ENCODE measurements at places on chromosomes 7 and 10. TPM values are rescaled to one million over a fixed set of nuclear protein-coding genes. Genes with fewer than 3 reads are reported as not detected.

DNA sequence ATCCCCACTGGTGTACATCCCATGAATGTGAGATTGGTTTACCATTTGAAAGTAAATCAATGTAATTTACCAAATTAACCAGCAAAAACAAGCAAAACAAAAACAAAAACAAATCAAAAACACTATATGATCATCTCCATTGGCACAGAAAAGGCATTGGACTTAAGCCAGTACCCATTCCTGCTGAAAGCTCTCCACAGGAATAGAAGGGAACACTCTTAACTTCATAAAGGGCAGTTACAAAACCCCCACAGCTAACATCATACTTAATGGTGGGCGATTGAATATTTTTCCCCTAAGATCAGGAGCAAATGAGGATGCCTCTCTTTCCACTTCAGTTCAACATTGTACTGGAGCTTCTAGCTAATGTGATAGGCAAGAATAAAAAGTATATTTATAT lies 34.1 kb downstream of the PRKG1 start:
- no peak overlapping the region for H3K27ac ChIP-seq
- H3K27me3 ChIP-seq, result no peaks in the 10 kb centered on the region
- no peak overlapping the region for H3K4me3 ChIP-seq
- no peaks in the 10 kb centered on the region for H3K36me3 ChIP-seq
- no peak for DNase-seq
- no peaks in the 10 kb centered on the region for H3K4me1 ChIP-seq

DNA sequence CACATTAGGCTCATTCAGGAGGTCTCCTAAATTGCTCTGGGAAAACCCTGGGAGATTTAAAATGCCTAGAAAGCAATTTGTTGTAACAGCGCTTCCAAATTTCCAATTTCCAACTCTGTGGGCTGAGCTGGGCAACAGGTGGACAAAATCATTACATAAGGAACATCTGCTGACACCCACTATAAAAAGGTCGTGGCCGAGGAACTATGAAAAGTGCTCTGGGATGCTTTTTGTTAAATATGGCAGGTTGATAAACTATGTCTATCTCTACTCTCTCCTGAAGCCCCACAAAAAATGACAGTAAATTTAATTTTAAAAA lies 45.1 kb downstream of the ATXN7L1 start:
- no peaks in the 10 kb centered on the region for H3K36me3 ChIP-seq
- no peaks in the 10 kb centered on the region for H3K27me3 ChIP-seq
- no peak overlapping the region for H3K27ac ChIP-seq
- DNase-seq, result no peak

DNA sequence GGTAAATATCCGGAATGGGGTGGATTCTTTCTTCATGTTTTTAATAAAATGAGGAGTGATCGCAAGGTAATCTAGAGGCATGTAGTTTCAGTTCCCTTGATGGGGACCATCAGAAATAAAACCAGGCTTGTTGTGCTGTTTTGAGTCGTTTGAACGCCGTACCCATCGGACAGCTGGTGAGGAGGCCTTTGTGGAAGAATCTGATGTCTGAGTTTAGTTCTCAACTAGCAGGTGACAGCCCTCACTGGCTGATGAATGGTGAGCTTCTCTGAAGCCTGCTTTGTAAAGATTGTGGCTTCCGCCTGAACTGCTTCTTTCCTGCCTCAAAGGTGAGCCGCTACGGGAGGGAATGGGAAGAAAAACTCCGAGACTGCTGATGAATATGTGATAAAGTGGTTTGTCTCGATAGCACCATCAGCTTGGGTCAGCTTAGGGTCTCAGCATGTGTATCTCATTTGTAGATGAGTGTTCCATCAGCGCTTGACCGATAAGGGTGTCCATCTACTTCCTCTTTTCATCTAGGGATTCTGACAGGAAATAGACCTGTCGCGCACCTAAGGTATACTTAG lies 977 bp downstream of the TMEM248 start:
- H3K27ac ChIP-seq, result peak overlapping the region; percentile 87
- peak overlapping the region; percentile 92 for H3K4me3 ChIP-seq
- peaks cover 44% of the 10 kb centered on the region for H3K4me1 ChIP-seq
- no peaks in the 10 kb centered on the region for H3K27me3 ChIP-seq
- no peaks in the 10 kb centered on the region for H3K36me3 ChIP-seq
- DNase-seq, result no peak

DNA sequence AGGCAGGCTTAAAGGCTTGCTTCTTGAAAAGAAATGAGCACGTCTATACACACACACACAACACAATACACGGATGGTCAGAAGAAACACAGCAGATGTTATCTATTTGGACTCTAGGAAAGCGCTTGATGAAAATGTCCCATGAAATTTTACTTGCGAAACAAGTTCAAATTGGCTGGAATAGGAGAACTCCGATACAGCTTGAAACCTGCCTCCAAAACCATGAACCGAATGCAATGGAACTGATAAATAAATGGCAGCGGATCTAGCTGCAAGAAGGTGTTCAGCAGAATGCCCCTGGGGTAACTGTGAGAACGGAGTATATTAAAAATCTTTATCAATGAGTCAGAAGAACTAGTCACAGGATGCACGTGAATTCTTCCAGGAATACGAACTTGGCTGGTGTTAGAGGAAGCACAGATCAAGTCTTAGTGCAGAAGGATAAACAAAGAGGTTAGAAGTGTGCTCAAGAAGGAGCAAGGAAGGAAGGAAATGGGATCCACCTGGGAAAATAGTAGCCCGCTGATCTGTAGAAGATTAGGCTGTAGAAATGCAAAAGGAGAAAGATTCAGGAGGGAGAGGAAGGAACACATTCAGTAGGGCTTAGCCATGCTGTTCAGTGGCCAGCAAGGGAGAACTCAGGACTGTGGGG lies 142.0 kb upstream of the PRKCQ start:
- peaks cover 18% of the 10 kb centered on the region for H3K4me1 ChIP-seq
- peaks cover 19% of the 10 kb centered on the region for H3K27me3 ChIP-seq
- H3K36me3 ChIP-seq, result no peaks in the 10 kb centered on the region
- DNase-seq, result no peak

FMC1 gene
- total RNA-seq, result 8.5 TPM

PNLIP gene
- not detected for total RNA-seq

PCGF5 gene
- 30.6 TPM for total RNA-seq

- H3K4me3 ChIP-seq, result no peak overlapping the region
- H3K4me1 ChIP-seq, result no peaks in the 10 kb centered on the region
- no peak for DNase-seq
- H3K27me3 ChIP-seq, result no peaks in the 10 kb centered on the region
- no peak overlapping the region for H3K27ac ChIP-seq
- H3K36me3 ChIP-seq, result no peaks in the 10 kb centered on the region
These were observed 112.7 kb downstream of the GFRA1 start for GRCh38 chr10:116160271-116160670.

DNA sequence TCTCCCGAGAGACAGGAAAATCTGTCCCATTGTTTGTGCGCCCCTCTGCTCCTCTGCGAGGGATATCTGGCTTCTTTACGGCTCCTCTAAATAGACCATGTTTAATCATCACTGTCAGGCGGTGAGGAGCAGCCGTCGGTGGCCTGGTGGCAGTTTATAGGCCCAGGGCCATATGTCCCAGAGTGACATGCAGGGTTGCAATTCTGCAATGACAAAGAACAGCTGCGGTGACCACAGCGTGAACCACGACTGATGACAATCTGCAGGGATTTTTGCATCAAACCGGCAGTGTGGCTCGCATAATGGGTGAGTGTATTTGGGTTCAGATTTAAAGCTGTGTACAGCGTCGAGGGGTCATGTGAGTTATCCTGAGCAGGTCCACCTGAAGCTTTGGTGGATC lies 41.5 kb downstream of the GATA3 start:
- H3K27ac ChIP-seq, result no peak overlapping the region
- H3K4me3 ChIP-seq, result no peak overlapping the region
- H3K27me3 ChIP-seq, result no peaks in the 10 kb centered on the region
- no peaks in the 10 kb centered on the region for H3K36me3 ChIP-seq
- no peak for DNase-seq
- H3K4me1 ChIP-seq, result no peaks in the 10 kb centered on the region

- no peaks in the 10 kb centered on the region for H3K4me1 ChIP-seq
- H3K27me3 ChIP-seq, result peaks cover 13% of the 10 kb centered on the region
- H3K4me3 ChIP-seq, result no peak overlapping the region
- no peaks in the 10 kb centered on the region for H3K36me3 ChIP-seq
- no peak for DNase-seq
These were observed 342.0 kb upstream of the PODXL start for GRCh38 chr7:131898418-131898817.

DNA sequence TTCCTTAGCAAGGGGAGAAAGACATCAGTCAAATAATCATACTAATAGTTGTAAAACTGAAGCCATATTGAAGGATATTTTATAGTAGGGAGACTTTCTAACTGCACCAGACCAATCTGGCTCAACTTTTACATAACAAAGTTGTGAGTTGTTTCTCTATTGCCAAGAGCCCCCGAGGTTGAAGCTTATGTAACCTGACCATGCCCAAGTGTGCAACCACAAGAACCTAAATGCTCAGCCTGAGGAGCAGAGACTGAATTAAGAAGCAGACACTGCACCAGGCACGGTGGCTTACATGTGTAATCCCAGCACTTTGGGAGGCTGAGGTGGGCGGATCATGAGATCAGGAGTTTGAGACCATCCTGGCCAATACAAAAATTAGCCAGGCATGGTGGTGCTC lies 77.3 kb upstream of the ARMC3 start:
- H3K4me1 ChIP-seq, result peaks cover 22% of the 10 kb centered on the region
- H3K27me3 ChIP-seq, result no peaks in the 10 kb centered on the region
- no peak for DNase-seq
- peak overlapping the region; percentile 86 for H3K27ac ChIP-seq
- no peak overlapping the region for H3K4me3 ChIP-seq
- no peaks in the 10 kb centered on the region for H3K36me3 ChIP-seq

- H3K4me3 ChIP-seq, result no peak overlapping the region
- H3K27me3 ChIP-seq, result no peaks in the 10 kb centered on the region
- DNase-seq, result no peak
- H3K36me3 ChIP-seq, result no peaks in the 10 kb centered on the region
- H3K4me1 ChIP-seq, result no peaks in the 10 kb centered on the region
These were observed 658.0 kb upstream of the FOXK1 start for GRCh38 chr7:4024133-4024532.

CNTNAP2 gene
- 0.89 TPM for total RNA-seq

GRCh38 chr10:89209718-89210117 lies 2.6 kb upstream of the CH25H start:
- H3K4me3 ChIP-seq, result no peak overlapping the region
- peaks cover 9% of the 10 kb centered on the region for H3K27me3 ChIP-seq
- no peaks in the 10 kb centered on the region for H3K36me3 ChIP-seq
- DNase-seq, result no peak
- H3K27ac ChIP-seq, result no peak overlapping the region
- H3K4me1 ChIP-seq, result peaks cover 26% of the 10 kb centered on the region

DNA sequence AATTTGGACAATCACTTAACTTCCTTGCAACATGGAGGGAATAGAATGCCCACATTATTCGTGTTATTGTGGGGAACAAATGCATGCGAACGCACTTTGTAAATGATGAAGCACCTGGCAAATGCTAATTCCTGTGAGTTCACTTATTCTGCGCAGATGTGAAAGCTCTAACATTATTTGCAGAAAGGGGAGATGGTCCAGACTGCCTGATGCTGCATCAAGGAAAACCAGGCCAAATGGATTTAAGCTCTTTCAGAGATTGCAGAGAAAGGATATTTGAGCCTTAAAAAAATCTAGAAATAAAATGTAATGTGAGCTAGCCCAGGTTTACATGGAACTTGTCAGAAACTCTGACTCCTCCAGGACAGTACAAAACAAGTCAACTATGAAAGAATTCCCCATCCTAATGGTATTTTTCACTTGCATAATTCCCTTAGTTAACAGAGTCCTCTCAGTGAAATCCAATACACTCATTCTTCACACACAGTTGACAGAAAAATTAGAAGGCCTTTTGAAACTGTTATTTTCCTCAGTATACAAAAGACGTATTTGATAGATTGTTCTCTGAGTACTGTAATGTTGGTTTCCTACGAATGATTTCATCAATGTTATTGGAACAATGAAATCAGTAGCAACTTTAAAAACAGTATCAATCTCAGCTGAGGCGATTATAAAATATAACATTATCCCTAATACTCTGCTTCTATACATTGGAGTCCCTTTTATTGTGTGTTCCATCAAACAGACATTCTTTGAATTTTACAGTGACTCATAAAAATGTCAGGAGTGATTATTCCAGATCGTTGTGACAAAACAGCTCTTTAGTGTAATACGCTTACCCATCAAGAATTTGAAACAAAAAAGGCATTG lies 136.3 kb upstream of the ANK3 start:
- H3K27ac ChIP-seq, result no peak overlapping the region
- no peaks in the 10 kb centered on the region for H3K36me3 ChIP-seq
- H3K27me3 ChIP-seq, result no peaks in the 10 kb centered on the region
- H3K4me3 ChIP-seq, result no peak overlapping the region
- H3K4me1 ChIP-seq, result peaks cover 4% of the 10 kb centered on the region

DNA sequence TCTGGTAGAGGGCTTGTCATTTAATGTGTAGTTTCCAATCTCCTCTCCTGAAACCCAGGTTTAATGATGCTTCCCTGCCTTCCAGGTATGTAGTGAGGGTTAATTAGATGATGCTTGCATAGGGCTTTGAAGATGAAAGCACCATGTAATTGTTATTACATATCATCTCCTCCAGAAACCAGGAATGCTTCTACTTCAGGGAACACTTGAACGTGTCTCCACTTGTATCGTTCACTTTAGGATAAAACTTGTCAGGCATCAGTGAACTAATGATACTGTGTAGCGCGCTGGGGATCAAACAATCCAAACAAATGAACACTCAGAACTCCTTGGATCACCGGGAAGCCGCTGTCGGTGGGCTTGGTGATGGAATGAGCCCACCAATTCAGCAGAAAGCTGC lies 260.9 kb upstream of the FZD8 start:
- DNase-seq, result no peak
- H3K27me3 ChIP-seq, result no peaks in the 10 kb centered on the region
- no peak overlapping the region for H3K4me3 ChIP-seq
- H3K27ac ChIP-seq, result no peak overlapping the region

GRCh38 chr10:74600170-74600569 lies 226.2 kb upstream of the KAT6B start:
- peaks cover 5% of the 10 kb centered on the region for H3K36me3 ChIP-seq
- H3K27me3 ChIP-seq, result no peaks in the 10 kb centered on the region
- H3K4me3 ChIP-seq, result no peak overlapping the region
- no peak for DNase-seq
- H3K27ac ChIP-seq, result no peak overlapping the region

SUN3 gene
- total RNA-seq, result not detected

- no peaks in the 10 kb centered on the region for H3K4me1 ChIP-seq
- no peaks in the 10 kb centered on the region for H3K27me3 ChIP-seq
- no peaks in the 10 kb centered on the region for H3K36me3 ChIP-seq
- H3K27ac ChIP-seq, result no peak overlapping the region
These were observed 20.4 kb downstream of the ZNF365 start for GRCh38 chr10:62394556-62395018.

GRCh38 chr10:90801608-90802007 lies 56.2 kb downstream of the HTR7 start:
- no peaks in the 10 kb centered on the region for H3K27me3 ChIP-seq
- no peaks in the 10 kb centered on the region for H3K36me3 ChIP-seq
- no peak overlapping the region for H3K4me3 ChIP-seq
- no peaks in the 10 kb centered on the region for H3K4me1 ChIP-seq

- H3K4me3 ChIP-seq, result no peak overlapping the region
- H3K27ac ChIP-seq, result peak overlapping the region; percentile 20
- no peaks in the 10 kb centered on the region for H3K36me3 ChIP-seq
These were observed 18.8 kb upstream of the PDCD4 start for GRCh38 chr10:110852947-110853346.

All from suprapubic skin (tissue), 4 donors.